Omental fat pad (tissue), 4 donors: ENCODE measurements at places on chromosomes 6 and 20.

DNA sequence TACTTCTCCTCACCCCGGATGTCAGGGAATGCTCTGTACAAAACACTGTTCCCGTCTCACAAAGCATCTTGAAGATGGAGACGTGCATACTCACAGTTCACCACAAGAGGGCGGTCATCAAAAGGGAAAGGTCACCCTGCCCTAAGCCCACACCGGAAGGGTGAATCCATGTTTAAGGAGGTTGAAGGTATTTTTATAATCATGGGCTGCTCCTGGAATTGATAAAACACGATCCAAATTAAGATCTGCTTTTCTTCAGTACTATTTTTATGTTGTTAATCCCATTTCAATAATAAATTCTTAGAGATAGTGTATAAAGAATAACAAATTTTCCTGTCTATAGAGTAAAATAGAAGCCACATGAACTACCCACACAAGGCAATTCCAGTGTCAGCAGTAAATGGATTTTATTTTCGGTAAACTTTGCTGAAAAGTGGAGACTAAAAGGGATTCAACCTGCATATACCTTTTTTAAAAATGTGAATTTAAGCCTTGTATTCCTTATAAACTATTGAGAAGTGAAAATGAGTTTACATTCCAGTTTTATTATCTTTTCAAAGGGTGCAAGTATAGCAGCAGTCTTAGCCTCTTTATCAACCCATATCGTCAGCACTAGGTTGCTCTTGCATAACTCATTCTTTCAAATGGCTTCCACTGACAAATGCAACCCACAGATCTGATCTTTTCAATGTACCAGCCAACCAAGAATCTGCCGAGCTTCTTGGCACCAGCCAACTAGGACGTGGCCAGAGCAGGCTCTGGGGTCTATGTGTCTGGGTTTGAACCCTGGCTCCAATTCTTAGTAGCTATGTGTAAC, 79.7 kb upstream of the MBOAT1 start:
- peak; percentile 84 for DNase-seq

GRCh38 chr20:37418591-37419109, 72.7 kb downstream of the SRC start:
- no peak for DNase-seq

- no peak for DNase-seq
These were observed 218.6 kb upstream of the PMEPA1 start for GRCh38 chr20:57928181-57928967.

DNA sequence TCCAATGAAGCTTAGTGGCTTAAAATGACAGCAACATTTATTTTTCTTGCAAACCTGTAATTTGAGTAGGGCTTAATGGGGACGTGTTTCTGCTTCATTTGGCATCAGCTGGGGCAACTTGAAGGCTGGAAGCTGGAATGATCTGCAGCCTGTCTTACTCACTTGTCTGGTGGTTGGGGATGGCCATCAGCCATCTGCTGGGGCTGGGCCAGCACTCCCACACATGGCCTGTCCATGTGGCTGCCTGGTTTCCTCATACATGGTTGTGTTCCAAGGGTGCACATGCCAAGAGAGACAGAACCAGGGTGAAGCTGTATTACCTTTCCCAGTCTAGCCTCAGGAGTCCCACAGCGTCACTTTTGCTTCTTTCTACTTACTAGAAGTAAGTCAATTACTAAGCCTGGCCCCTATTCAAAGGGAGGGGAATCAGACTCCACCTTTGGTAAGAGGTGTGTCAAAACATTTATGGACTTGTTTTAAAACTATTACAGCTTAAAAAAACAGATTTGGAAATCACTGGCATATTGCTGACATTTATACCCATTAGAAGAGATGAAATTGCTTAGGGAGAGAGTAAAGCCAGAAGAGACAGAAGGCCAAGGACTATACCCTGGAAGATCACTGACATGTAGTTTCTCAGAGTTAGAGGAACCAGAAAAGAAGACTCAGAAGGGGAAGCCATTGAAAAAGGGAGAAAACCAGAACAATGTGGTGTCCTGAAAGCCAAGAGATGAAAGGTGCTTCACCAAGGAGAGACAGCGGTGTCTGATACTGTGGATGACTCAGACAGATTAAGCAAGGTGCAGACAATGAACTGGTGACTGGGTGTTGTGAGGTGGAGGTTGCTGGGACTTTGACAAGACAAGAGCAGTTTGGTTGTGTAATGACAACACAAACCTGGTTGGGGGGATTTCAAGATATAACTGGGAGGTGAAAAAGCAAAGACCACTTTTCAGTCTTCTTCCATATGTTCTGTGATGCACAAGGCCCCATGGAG, 345.2 kb downstream of the GJA1 start:
- DNase-seq: no peak

DNA sequence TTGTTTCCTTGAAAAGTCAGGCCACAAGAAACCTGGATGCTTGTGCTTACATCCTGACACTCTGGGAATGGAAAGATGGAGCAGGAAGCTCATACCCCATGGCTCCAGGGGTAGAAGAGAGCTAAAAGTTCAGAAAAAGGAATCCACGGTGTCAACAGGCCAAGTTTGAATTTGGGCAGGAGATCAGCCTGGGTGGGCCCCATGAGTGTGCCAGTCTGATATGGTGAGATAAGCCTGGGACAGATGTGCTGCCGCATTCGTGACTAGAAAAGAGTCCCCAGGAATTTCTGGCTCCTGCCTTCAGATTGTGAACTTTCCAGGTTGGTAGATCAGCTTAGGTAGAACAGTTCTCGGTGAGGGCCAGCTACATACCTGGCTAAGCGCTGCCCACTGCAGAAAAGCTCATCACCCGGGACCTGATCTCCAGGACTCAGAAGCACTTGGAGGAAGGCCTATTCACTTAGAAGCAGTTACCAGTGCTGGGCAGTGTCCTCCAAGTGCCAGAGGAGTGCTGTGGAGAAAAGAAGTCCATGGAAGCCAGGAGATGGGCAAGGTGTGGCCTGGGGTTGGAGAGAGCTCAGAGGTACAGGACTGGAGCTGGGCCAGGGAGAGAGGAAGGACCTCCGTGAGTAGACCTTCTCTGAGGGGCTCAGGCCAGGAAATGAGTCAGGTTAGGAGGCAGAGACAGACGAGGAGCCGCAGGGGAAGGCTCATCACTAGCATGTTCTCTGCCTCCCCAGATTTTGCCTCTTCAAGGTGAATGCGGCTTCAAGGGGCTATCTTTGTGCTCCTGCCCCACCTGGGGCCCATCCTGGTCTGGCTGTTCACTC, at the start of gene TSPO2:
Gene TSPO2 (plus strand): TSS at position 242 of the 830 bp plus-strand sequence. CDS start 519 bp downstream, at position 761.
- no peak for DNase-seq

DNA sequence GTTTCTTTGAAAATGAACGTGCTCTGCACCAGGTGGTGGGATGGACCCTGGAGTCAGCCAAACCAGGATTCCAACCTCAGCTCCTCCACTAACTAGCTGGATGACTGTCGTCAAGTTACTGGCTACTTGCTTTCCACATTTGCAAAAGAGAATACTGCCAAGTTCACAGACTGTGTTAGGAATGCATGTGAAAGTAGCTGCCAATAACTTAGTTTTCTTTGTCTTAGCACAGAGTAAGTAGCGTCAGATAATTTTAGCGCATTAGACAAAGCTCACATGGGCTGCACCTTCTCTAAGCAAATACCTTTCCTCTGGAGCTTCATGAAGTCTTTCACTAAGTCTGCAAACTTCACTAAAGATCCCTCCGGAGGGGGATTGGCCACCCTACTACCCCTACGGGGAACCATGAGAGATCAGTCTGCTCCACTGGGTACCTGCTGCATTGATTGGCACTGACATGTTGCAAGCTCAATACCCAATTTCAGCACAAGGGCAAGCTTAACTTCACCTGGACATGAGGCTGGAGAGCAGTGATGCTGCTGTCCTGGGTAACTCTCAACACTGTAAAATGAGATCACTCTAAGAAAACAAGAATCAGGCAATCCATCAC, 113.9 kb downstream of the MBOAT1 start:
- no peak for DNase-seq

GRCh38 chr6:165159460-165159859, 149.9 kb downstream of the C6orf118 start:
- DNase-seq: no peak

DNA sequence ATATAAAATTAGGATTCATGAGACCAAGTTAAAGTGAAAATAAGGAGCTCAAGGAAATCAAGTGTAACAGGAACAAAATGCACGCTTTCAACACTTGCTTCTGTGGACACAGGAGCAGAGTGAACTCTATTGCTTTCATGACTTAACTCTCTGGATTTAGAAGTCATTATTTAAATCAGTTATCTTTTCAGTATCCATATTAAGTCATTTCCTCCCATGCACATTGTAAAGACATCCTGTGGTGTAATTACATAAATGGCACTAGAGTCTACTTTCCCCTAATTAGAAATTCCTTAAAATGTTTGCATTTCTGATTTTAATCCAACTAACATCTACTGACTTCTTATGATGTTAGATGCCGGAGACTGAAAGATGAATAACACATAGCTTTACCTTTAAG, 88.0 kb downstream of the INSM1 start:
- DNase-seq: no peak

- no peak for DNase-seq
These were observed 30.1 kb downstream of the LINC00237 start for GRCh38 chr20:21076073-21076472.

DNA sequence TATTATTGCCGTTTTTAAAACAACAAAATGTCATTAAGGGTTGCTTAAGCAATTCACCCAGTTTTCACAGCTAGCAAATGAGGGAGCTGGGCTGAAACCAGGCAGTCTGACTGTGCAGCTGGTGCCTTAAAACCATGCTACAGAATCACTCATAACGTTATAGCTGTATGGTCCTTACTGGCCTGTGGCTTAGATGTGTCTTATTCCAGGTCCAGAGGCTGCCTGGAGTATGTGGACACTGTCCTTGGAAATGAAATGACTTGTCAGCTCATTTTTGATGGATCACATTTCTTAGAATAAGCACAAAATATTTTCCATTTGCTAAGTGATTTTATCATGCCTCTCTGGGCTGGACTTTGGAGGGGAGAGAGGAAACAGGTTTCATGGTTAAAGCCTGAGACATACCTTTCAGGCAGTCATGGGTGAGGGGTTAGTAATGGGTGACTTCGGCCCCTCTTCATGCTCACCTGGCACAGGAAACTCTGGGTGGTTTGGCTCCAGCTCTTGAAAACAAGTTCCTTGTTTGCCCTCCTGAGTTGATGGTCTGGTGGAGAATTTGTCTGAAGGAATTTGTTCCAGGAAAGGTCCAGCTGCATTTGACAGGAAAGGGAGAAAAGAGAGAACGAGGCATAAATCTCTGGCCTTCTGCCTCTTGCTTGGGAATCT, 823.2 kb downstream of the DHX35 start:
- no peak for DNase-seq

- DNase-seq: no peak
These were observed 329.3 kb downstream of the NRN1 start for GRCh38 chr6:5677219-5678000.

DNA sequence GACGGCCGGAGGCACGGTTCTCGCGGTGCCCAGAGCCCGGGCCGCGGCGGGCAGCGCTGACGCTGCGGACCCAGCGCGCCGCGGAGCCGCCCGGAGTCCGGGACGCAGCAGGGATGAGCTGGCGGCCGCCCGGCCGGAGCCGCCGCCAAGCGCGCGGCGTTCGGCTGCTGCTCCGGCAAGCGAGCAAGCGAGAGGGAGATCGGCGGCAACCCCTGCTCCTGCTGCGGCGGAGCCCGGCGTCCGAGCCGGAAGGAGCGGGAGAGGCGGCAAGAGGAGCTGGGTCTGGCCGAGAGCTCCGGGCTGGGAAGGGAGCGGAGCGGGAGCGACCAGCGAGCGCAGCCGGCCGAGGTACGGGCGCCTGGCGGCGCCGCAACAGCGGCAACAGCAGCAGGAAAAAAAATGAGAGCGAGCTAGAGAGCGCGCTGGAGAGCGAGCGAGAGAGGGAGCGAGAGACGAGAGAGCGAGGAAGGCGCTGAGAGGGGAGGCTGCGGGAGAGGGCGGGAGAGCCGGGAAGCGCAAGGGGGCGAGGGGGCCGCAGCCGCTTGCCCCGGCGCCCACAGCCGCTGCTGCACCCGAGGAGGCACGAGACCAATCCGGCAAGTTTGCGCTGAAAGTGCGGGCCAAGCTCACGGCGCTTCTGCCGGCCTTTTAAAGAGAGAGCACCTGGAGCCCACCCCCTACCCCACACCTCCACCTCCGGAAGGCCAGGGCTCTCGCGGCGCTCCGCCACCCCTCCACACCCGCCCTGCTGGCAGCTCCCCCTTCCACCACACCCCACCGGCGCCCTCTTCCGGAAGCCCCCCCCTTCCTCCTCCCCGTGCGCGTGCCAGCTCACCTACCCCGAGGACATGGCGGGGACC, 496 bp downstream of the GRM4 start:
- DNase-seq: no peak

DNA sequence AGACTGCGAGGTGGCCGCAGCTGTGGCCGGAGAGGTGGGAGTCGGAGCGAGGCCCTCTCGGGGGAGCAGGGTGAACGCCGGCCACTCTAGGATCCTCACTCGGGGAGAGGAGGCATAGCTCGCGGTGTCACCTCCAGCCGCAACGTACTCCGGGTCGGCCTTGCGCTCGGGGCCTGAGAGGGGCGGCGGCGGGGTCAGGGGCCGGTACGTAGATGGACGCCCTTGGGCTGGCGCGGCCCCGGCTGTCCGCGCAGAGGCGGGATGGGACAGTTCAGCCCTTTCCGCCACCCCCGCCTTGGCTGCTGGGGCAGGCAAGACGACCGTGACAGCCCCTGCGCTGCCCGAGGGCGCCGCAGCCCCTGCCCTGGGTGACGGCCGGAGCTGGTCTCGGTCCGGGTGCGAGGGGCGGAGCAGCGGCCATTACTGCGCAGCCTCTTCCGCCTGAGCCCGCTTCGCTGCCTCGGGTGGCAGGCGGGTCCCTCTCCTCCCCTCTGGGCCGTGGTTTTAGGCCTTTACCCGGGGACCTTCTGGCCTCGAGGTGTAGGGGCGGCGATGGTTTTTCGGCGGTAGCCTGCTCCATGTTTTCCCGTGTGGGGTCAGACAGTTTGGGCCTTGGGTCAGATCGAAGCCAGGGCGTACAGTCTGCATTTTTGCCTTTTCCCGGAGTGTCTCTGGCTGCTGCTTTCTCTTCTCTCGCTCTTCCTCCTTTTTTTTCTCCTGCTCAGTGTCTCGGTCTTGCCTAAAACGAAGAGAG, 405 bp downstream of the RNF146 start:
- no peak for DNase-seq

DNA sequence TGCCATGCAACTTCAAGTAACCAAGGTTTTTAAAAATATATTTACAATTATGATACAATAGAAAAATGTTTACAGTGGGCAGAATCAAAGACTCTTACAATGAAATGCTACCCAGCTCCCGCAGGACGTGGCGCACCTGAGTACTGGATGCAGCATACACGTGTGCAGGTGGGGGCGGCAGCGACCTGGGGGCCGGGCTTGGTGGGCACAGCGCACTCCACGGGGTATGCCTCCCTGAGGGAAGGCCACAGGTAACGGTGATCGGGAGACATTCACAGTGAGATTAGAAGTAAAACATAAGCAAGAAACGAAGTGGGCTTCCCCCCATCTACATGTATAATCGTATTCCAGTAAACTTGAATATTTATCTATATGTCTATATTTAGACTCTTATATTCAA, 54.2 kb downstream of the WDR27 start:
- DNase-seq: no peak

GRCh38 chr20:7426890-7427496, 513.3 kb downstream of the HAO1 start:
- no peak for DNase-seq
